SHP77 treated with DMSO at 0.1 percent for 48 hours (cell line): ENCODE measurements at places on chromosomes 11 and 22.

DNA sequence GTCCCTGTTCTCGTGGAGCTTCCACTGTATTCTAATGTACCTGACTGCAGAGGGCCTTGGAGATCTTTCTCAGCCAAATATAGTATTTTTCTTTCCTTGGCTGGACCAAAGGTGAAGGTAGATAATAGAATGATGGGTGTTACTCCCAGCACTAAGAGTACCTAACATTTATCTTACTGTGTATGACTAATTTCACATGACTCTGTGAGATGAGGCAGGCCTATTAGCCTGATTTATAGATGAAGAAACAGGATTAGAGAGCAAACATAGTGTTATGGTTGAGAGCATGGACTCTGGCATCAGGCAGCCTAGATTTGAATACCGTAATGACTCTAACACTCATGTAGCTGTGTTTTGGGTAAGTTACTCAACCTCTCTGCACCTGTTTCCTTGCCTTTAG is 2.7 kb downstream of the ACO2 start:
- no peak for DNase-seq

GRCh38 chr11:75275581-75275980 is 35.0 kb downstream of the TPBGL start:
- DNase-seq: no peak

GRCh38 chr11:122114976-122115375 is 1.0 kb downstream of the BLID start:
- no peak for DNase-seq

DNA sequence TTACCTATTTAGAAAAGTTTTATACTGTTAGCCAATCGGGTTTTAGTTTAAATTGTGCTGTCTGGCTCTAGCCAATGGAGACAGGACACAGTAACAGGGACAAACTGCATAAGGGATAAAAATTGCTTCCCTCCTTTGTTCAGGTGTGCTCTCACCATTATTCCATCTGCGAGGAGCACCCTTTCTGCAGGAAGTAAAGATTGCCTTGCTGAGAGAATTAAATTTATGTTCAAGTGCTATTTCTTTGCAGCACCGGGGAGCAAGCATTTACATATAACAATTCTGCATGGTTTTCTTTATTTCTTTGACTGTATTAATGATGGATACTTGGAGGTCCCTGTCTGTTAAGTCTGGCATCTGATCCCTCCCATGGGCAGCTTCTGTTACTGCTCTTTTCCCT is 80.5 kb downstream of the BRD1 start:
- no peak for DNase-seq

DNA sequence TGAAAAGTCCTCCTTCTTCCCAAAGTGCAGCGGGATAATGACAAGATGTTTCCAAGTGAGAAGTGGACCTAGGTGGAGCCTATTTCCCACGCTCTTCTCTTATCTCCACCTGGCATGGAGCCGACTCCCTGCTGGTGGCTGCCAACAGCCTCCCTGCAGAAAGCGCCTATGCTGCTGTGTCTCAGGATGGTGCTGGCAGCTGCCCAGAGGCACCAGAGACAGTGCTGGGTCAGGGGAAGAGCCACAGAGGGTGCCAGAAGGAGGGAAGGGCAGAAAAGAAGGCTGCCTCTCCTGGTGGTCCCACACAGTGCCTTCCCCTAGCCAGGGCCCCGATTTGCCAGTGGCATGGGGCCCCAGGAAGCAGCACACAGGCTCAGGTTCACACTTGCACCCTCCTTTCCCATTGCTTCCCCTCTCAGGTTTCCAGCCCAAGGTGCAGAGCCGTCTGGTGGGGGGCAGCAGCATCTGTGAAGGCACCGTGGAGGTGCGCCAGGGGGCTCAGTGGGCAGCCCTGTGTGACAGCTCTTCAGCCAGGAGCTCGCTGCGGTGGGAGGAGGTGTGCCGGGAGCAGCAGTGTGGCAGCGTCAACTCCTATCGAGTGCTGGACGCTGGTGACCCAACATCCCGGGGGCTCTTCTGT is 19.0 kb downstream of the CD5 start:
- DNase-seq: no peak

DNA sequence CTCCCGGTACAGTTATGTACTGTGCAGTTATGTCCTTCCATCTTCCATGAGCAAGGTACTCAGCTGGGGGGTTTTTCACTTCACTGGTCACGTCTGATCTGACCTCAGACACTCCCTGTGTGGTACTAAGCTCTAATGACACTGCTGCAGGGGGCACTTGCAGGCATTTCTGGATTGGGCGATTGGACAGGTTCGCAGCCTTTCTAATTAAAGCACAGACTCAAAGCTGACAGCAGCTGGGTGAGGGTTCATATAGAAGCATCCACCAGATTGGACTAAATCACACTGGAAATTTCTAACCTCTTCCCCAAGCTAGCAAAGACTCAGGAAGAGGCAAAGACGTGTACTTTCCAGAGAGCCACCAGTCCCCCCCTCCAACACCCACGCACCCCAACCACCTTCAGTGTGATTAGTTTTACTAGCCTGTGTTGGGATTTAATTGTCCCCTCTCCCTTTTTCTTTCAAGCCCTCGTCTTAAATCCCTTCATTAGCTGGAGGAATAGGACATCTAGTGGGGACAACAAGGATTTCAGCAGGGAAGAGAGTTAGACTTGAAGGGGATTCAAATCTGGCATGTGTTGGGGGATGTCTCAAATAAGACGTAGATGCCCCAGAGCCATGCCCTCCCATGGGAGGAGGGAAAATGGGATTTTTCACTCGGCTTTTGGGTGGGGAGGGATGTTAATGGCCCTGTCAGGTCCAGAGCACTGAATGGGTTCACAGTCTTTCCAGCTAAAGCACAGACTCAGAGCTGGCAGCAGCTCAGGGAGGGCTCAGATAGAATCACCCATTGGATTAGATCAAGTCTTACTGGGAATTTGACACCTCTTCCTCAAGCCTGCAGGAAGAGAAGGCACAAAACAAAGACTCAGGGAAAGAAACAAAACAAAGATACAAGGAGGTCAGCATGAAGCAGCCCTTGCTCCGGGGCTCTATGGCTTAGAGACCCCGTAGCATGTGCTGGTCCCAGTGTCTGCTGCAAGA is 10.9 kb downstream of the INS start:
- DNase-seq: no peak
